Stimulated activated CD4-positive, alpha-beta T cell treated with anti-CD3 and anti-CD28 coated beads, Interleukin-1b, Interleukin-23, amount 100 ng/mL, for 24 hours (primary cell): ENCODE measurements at places on chromosomes 12 and 14.

- DNase-seq = no peak
Observed at GRCh38 chr12:58316926-58317325, 375.6 kb downstream of the ATP23 start.

GRCh38 chr12:12376646-12377448 is 20.0 kb downstream of the BORCS5 start:
- DNase-seq = no peak

- DNase-seq = no peak
Observed at GRCh38 chr14:72615451-72616121, 278.3 kb downstream of the DPF3 start.

DNA sequence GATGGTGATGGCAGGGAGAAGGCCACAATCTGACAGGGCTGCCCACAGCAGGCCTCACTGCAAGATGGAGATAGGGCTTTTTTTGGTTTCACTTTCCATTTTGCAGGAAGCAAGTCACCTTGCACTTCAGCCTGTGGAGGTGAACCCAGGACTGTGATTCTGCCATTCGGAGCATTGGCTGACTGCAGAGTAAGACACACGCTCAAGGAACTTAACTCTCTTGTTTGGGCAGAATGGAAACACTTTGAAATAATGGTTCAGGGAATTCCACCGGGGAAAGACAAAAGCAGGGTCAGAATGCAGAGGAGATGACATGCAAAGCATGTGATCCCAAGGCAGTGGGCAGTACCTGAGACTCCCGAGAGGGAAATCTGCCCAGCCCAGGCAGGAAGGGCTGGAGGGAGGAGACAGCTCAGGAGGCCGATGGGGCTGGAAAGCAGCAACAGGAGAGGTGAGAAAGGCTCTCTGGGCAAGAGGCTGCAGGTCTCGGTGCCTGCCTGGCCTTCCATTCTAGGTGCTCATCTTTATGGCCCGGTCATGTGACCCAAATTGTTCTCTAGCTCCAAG is 58.7 kb upstream of the PRMT8 start:
- DNase-seq = no peak

DNA sequence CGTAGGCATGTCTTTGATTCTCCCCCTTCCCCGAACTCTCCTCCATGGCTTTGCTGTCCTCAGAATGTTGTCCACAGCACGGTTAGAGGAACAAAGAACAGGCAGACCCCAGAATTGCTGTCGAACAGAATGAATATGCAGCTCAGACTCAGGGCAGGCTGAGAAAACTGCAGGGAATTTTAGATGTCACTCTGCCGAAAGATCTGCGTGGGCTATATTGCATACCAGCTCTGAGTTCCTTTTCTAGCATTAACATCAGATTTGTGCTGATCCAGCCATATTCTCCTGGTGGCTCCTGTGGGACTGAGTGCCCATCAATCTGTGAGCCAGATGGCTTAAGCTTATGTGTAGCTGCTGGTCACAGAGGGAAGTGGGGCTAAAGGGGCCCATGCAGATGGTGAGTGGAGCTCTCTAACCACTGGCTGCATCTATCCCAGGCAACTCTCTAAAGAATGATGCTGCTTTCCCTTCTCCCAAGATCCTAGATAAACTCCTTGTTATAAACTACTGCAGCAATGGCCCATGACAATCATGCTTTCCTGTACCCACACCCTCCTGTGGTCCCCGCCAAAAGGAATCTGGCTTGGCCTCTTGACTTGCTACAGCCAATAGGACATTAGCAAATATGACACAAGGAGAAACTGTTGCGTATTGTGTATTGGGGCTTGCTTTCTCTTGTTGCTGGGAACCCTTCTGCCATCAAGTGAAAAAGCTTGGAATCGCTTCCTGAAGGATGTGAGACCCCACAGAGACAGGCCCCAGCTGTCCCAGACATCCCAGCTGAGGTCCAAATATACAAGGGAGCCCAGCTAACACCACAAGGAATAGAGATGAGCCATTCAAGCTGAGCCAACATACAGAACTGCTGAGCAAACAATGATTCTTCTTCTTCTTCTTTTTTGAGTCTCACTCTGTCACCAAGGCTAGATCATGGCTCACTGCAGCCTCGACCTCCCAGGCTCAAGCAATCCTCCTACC is 101.3 kb downstream of the FOXN3 start:
- no peak for DNase-seq

DNA sequence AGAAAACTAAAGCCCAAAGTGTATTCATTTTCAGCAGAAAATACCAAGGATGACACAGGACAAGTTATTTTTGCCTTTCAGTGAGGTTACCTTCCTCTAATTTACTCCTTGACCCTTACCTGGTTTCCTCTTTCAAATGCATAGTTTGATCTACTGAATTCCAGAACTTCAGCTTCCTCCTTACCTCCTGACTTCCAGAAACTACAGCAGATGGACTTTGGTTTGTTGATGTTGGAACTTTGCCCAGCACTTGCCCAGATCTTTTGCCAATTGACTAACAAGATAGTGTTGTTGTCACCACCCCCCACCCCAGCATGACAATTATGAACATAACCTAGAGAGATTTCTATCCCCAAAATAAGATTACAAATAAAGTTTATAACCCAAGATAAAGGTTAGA is 63.2 kb downstream of the NAV3 start:
- no peak for DNase-seq

DNA sequence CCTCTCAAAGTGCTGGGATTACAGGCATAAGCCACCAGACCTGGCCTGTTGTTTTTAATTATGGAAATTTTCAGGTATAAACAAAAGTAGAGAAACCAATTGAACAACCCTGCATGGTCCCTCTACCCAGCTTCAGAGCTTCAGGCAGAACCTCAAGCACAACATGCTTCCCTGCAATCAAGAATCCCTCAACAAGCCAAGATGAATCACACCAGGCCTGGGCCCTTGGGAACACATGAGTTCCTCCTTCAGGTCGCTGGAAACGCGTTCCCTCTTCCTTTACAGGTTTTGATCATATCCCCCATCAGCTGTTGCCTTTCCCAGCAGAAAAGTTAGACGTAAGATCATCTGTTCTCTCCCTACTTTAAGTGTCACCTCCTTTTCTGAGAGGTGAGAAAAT is 20.5 kb upstream of the CORO1C start:
- DNase-seq = no peak

DNA sequence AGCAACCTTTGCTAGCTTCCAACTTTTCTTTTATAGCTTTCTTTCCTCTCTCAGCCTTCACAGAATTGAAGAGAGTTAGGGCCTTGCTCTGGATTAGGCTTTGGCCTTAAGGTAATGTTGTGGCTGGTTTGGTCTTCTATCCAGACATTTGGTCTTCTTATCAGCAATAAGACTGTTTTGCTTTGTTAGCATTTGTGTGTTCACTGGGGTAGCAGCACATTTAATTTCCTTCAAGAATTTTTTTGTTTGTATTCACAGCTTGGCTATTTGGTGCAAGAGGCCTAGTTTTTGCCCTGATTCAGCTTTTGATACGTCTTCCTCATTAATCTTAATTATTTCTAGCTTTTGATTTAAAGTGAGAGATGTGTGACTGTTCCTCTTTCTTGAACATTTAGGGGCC is 130.8 kb downstream of the RAD51B start:
- DNase-seq = no peak

DNA sequence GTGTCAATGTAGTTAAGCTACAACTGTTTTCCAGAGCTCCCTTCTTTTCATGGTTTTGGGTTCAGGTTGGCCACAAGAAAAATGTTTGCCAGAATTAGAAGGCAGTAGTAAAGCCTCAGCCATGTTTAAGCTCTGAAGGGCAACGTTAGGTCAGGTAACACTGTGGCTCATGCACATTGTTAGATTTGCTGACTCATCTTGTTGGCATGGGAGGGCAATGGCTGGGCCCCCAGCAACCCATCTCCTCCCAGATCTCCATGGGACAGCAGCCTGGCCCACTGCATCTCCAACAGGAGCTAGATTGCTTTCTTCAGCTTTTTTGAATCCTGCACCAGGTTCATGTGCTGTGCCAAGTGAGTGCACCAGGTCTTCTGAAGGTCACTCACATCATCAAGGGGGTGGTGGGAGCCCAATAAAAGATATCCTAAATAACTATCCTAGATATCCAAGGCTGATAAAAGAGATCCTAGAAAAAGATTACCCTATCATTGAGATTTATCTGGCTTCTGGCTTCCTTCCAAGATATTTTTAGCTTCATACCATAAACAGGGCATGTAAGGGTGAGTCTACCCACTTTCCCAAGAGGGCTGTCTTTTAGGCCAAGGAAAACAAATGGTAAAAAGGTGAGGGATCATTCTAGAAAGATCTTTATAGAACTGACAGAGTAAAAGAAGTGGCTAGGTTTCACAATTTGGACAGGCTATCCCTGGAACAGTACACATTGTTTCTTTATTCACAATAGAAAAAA is 28.9 kb downstream of the PTGER2 start:
- DNase-seq = no peak

- no peak for DNase-seq
Observed at GRCh38 chr12:104895415-104895814, 62.7 kb downstream of the SLC41A2 start.

DNA sequence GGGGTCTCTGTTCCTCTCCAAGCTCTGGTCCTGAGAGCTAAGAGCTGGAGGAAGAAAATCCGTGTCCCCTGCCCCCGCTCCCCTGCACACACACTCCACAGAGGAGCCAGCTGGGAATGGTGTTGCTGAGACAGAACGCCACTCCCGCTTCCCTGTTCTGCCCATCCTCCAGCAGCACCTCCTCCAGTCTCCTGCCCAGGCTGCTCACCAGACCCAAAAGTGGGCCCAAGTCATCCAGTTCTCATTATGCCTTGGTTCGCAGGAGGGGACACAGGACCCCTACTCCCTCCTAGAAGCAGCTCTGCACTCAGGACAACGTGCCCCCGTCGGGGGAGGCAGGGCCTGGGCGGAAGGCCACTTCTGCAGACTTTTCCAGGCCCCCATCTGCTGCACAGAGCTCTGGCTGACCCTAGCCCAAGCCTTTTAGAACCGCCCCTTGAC is 830 bp upstream of the TRMT61A start:
- no peak for DNase-seq

GRCh38 chr12:77796775-77797174 is 33.9 kb upstream of the NAV3 start:
- DNase-seq = no peak

- DNase-seq = no peak
Observed at GRCh38 chr12:6829536-6830220, 1.5 kb downstream of the P3H3 start.

DNA sequence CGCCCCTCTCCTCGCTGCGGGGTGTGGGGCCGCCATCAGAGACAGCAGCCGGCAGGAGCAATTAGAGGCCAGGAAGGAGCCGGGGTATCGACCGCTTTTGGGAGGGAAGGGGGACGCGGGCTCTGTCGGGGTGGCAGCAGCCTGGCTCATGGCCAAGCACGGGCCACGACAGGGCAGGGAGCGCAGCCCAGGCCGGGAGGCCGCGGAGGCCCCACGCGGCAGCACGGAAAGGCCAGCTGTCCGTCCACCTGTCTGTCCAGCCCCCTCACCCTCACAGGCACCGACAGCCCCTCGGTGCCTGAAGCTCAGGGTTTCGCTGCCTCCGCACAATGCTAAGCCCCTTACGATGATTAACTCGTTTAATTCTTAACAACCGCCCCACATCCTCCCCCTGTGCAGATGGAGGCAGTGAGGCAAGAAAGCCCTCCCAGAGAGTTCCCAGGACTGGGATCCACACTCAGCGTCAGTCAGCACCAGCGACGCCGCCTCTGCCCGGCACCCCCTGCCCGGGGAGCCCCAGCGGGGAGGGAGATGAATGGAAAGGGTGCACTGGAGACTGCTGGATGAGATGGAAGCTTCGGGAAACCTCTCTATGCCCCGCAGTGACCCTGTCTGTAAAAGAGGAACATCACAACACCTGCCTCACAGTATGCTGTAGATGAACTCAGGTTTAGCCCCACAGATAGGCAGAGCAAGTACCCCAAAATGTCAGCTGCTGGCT is 23.7 kb downstream of the NCOR2 start:
- DNase-seq = no peak

GRCh38 chr12:11688831-11689230 is 39.4 kb downstream of the ETV6 start:
- no peak for DNase-seq

DNA sequence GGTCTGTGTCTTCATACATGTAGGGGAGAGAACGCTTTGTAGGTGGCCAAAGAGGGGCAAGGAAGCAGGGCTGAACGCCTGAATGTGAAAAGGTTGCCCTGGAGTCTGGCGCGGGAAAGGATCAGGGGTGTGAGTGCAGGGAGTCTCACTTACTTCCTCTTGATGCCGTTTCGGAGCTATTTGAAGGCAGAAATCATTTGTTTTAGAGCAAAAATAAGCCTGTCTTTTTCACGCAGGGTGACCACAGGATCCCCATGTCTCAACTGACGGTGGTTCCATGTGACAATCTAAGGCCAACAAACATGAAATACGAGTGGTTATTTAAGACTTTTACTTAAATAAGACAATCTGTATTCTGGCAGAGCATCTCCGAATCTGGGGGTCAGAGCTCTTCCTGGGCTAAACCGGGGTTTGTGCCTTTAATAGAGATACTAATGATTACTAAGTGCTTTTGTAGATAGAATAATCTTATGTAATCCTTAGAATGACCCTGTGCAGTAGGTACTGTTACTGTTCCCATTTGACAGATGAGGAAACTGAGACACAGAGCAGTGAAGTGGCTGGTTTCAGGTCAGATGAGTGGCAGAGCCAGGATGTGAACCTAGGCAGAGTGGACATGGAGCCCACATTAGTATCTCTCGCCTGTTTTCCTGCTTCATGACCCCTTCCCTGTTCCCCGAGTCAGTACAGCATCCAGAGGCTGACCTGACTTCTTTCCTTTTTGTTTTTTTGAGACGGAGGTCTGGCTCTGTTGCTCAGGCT is 1.9 kb downstream of the BRI3BP start:
- no peak for DNase-seq

GRCh38 chr12:124784871-124785572 is 78.6 kb downstream of the SCARB1 start:
- no peak for DNase-seq

DNA sequence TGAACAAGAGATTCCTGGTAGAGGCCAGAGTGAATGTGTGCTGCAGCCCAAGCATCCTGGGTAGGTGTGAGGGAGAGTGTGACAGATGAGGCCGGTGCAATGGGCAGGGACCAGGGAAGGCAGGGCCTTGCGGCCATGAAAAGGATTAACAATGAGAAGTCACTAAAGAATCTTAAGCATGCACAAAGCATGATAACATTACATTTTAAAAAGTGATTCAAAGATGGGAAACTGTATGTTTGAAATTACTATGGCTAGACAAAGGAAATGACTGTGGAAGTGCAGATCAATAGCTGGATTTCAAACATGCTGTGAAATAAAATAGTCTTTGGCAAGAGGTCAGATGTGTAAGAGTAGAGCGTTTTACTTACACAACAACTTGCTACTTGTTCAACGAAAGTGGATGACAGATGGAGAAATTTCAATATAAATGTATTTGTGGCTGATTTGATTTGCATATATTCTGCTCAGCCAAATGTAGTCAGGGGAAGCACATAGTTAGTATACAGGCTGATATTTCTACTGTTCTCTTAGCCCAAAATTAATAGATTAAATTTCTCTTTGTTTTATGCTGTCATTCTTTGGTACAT is 175.5 kb downstream of the CCDC59 start:
- DNase-seq = no peak
